ENCODE measurements at places on chromosomes 2 and 18.

- DNase-seq, result peak; percentile 58
These were observed 51.0 kb downstream of the MOGAT1 start for GRCh38 chr2:222722327-222722946.

DNA sequence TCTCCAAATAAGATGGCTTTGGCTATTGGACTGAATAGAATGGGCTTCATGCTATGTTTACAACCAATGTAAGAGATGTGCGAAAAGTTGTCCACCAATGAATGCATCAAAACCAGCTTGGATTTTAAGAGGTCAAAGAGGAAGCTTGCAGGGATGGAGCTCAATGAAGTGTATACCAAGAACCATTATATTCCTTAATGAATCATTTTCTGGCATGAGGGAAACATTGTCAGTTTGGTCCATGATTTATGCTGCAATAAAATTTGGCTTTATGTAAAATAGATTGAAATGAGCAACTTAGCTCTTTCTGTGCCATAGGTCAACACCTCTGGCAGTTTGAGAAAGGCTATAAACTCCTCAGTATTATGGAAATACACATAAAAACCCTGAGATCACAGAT lies 107.3 kb downstream of the SH3BP4 start:
- no peak for DNase-seq

DNA sequence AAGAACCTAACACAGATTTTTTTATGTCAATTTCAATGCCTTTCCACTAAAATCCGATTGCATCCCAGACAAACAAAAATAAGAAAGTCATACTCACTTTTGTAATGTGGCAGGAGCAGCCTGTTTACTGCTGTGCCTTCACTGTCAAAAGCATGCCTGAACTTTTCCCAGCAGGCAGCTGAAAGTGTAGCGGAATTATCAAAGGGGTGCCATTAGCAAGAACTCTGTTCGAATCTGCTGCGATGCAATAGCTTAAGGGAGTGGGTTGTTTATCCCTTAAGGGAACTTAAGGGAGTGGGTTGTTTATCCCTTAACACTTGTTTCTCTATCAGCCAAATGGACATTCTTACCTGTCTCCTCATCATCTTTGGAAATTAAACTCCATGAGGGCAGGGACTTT lies 243.5 kb downstream of the PAX3 start:
- DNase-seq, result no peak

- no peak for DNase-seq
These were observed 4.6 kb downstream of the PTGR3 start for GRCh38 chr18:75204269-75204731.

DNA sequence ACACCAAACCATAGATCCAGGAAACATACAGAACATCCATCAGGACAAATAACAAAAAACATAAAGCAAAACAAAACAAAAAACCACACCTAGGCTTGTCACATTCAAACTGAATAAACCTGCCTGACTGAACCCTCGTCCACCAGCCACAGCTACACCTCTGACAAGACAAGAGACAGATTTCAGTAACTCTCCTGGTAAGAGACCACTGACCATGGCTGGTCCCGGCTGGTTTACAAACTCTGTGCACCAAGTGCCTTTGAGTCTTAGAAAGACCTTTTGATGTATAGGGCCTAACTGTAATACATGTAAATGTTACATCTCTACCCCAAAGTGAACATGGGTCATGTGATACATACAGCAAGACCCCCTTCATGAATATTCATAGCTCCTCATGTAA lies 4.8 kb upstream of the SLC66A2 start:
- DNase-seq, result no peak

DNA sequence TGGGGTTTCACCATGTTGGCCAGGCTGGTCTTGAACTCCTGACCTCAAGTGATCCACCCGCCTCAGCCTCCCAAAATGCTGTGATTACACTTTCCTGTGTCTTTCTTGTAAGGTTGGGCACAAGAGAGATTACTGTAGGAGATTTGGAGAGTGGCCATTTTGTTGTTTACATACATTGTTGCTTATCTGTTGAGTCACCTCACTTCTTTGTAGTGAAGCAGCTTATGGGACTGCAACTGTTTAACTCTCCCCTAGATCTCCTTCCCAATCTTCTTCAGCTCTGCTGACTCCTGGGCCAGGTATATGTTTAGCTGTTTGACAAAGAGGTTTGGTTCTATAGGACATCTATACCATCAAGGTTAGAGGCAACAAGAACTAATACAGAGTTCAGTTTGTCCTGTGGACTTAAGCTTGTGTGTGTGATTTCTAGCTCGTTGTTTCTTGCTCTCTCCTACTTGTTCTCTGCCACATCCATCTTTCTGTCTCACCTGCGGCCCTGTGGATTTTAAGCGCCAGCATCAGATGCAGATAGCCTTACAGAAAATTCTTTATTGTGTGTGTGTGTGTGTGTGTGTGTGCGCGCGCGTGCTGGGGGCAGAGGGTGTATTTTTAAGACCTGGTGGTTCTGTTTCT lies 95.4 kb downstream of the HAUS1 start:
- DNase-seq, result no peak

- DNase-seq, result no peak
These were observed 39.0 kb upstream of the TMEM131 start for GRCh38 chr2:98034745-98035144.

GRCh38 chr18:52824126-52824525 lies 484.1 kb downstream of the DCC start:
- no peak for DNase-seq

DNA sequence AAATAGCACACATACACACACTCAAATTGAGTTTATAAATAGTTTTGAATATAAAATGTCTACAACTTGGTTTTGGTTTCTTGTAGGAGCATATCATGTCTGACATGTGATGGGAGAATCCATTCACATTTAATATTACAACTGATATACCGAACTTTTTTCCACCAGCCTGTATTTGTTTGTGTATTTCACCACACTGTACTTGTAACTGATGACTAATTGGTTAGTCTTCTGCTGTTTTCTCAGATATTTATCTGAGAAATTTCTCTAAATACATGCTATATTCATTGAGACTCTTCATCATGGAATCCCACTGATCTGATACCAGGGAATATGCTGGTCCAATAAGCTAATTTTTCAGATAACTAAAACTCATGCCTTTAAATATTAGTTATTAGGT lies 56.3 kb upstream of the UBXN4 start:
- no peak for DNase-seq

GRCh38 chr2:70073493-70073892 lies 13.8 kb upstream of the PCBP1 start:
- DNase-seq, result no peak

DNA sequence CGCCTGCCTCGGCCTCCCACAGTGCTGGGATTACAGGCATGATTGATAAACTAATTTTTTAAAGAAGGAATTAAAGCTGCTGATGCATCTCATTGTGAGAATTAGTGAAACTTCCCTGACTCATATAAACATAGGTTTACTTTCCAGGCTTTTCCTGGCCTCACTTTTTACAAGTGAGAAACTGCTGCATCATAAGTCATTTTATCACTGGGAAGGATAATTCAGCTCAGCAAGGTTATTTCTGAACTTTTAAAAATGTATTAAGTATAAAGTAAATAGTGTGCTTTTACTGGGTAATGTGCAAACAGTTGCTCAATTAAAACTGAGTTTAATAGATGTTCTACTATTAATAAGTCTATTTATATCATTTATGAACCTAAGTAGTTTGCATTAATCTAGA lies 1130.3 kb upstream of the CDH2 start:
- no peak for DNase-seq

GRCh38 chr2:191010887-191011885 lies 2.8 kb downstream of the STAT1 start:
- no peak for DNase-seq

GRCh38 chr2:16642088-16642487 lies 23.5 kb downstream of the CYRIA start:
- DNase-seq, result no peak

DNA sequence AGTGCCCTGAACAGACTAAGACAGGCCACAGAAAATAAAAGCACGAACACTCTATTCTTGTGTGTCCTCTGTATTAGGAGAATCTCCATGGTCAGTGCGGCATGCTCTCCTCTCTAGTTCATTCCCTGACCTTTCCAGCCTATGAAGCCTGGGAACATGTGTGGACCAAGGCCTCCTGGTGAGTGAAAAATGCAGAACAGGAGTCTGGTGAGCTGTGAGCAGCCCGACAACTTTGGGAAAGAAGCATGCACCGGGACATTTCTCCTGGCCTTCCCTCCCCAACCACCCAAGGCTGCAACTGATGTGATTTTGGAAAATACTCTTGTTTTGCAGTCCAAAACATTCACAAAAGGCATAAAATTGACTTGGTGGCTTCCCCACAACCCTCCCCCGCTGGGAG lies 878.3 kb upstream of the ID2 start:
- DNase-seq, result no peak

DNA sequence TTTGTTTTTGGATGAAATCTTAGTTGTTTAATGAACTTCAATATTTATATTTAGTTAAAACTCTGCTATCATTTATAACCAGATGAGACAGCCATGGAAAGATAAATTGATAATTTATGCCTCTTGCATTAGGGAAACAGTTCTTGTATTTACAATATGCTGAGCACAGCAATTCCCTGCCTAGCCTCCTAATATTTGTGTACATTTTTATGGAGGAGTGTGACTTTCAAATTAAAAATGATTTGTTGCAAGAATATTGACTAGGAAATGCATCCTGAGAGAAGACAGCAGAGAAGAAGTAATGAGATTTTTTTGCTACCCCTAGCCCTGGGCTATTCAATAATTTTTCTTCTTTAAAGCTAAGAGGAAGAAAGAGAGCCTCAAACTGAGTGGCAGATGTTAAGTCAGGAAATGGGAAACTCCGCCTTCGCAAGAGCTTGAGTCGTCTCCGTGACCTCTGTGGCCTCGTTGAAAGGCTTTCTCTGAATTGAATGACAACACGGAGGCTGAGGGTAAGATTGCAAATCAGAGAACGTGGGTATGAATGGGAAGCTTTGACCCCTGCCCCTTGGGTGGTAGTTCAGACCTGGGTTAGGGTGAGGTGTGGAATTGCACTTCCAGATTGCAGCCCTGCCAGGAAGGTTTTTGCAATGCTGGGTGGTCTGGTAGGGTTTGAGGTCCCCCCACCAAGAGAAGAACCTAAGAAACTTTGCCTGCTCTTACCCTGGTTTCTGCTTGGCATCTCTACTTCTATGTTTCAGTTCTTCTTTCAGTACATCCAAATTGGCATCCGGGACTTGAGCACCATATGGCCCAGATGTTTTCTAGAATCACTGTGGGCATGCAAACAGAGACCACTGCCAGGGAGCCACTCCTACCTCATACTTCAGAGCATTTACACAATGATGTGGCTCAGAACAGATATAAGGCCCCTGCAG lies 210.3 kb upstream of the RBMS1 start:
- DNase-seq, result no peak

- no peak for DNase-seq
These were observed 1.2 kb upstream of the CYP20A1 start for GRCh38 chr2:203237346-203238238.

GRCh38 chr2:98795891-98796676 lies 65.2 kb upstream of the MGAT4A start:
- no peak for DNase-seq

DNA sequence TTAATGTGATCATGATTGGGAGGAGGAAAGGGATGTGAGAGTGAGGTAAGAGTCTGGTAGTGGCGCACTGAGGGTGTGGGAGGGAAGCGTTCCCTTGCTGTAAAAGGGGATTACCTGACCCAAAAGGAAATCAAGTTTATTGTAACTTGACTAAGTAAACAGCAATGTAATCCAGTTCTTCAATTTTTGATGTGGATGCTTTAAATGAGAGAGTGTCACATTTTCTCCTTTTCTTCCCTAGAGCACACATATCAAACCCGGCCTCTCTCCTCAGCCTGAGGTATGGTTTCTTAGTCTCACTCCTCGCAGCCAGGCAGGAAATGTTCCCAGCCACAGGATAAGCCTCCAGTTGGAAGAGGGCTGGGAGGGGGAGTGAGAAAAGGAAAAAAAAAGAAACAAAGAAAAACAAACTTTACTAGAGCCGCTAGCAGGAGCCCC lies 688 bp upstream of the ARHGAP28 start:
- DNase-seq, result no peak

DNA sequence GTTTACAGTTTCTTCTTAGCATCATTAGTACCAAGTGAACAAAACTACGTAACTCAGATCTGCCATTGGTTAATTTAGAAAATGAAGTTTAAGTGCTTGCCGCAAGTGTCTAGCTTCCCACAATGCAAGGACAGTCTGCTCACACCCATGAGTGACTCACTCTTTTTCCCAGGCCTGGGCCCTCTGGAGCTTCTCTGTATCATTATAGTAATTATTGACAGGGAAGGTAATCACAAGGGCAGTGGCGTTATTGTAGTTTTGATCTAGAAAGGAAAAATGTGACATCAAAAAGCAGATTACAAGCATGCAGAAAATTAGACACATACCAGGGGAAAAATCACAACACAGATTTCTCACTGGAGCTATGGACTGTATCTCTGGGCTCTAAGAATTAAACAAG lies 38.5 kb downstream of the NPC1 start:
- DNase-seq, result no peak

DNA sequence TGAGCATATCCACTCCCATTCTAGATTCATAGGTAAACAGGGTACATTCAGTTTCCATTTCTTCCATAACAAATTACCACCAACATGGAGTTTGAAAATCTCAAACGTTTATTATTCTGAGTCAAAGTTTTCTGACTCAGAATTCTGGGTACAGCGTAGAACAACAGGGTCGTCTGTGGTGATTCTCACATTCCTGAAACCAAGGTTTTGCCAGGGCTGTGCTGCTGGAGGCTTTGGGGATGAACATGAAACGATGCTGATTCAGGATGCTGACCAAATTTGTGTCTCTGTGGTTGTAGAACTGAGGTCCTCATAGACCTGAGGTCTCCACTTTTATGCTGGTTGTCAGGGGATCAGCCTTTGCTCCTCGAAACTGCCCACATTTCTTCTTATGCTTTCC lies 255.7 kb downstream of the DSEL start:
- DNase-seq, result no peak

- DNase-seq, result no peak
These were observed 13.0 kb downstream of the SH3BP4 start for GRCh38 chr2:234964631-234965461.

GRCh38 chr18:64322189-64322588 lies 173.3 kb upstream of the LINC00305 start:
- DNase-seq, result no peak

GRCh38 chr18:10013621-10014543 lies 100.1 kb downstream of the VAPA start:
- no peak for DNase-seq

- DNase-seq, result no peak
These were observed 14.9 kb downstream of the SALL3 start for GRCh38 chr18:78994531-78994930.

DNA sequence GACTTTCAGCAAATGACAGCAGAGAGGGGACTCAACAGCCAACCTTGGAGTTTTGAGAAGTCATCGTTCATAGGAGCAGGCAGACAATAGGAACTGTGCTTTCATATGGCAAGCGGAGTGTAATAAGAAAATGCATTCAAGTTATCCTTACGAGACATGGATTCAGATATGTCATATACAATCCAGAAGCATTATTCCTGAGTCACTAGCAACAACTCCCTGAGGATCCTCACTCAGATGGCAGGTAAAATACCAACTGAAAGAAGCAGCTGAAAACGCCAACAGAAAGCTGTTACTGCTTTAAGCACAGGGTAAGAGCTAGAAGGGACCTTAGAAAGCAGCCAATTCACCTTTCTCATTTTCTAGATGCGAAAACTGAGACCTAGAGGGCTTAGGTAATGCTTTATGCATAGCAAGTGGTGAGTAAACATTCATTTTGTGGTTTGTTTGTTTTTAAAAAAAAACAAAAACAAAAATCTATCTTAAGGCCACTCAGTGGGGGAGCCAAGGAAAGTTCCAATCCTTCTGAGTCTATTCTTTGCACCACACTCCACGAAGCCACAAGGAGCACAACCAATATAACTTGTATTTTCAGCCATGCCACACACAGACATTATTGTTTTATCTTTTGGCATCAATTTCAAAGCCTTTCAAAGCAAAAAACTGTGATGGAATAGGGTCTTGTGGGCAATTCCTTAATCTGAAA lies 89.1 kb upstream of the RIOK3 start:
- DNase-seq, result no peak
